ENCODE measurements at places on chromosomes 1 and 21.

- no peak for DNase-seq
These were observed 39.1 kb downstream of the PTPRU start for GRCh38 chr1:29275435-29275834.

- DNase-seq, result no peak
These were observed 26.3 kb upstream of the BCAR3 start for GRCh38 chr1:93707956-93708355.

GRCh38 chr21:25331286-25331685 is 276.0 kb downstream of the MRPL39 start:
- DNase-seq, result no peak

DNA sequence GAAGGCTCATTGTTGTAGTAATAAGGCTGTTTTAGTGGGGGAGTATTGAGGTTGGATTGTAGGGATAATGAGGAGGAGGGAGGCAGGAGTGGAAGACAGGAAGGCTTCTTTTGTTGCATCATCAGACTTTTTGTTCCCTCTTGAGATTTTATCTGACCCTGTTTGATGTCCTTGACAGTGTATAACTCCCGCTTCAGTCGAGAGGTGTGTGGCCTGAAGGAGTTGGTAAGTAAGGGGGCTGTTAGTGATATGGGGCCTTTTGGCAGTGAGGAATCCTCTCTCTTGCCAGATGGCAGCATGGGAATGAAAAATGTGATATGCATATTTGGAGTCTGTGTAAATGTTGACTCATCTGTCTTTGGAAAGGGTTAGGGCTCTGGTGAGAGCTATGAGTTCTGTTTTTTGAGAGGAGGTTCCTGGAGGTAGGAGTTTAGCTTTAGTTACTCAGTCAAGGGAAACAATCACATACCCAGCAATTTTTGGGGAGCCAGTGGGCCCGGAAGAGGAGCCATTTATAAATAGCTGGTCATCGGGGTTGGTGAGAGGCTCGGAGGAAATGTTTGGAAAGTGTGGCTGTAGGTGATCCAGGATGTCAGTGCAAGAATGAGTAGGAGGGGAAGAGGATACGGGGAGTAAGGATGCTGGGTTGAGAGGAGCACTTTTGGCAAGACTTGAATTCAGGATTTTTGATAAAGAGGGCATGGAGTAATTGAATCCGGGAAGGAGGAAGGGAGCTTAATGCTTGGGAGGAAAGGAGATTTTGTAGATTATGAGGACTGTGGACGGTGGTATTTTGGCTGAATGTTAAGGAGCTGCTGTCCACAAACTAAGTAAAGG is 136.7 kb upstream of the ETV3 start:
- no peak for DNase-seq

- peak; percentile 84 for DNase-seq
These were observed at the start of gene SELENON for GRCh38 chr1:25799935-25800702. TSS of gene SELENON (plus strand) at chr1:25800193. CDS start at chr1:25800231, 38 bp downstream.

DNA sequence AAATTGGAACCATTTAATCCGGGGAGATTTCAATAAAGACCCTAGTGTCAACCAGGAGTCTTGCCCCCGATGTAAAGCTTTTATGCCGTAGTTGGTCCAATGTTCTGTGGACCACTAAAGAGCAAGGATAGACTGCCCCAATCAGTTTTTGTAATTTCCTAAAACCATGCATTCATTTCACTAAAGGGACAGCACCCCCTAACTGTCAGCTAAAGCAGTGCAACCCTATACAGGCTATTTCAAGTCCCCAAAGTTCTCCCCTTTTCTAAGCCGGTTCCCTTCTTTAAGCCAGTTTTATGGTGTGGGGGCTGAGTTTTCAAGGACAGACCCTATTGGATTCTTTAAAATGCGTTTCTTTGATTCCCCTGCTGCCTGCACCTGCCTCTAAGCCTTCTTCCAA is 12.7 kb upstream of the PDPN start:
- DNase-seq, result no peak

GRCh38 chr1:246069581-246069980 is 437.5 kb downstream of the SMYD3 start:
- no peak for DNase-seq

DNA sequence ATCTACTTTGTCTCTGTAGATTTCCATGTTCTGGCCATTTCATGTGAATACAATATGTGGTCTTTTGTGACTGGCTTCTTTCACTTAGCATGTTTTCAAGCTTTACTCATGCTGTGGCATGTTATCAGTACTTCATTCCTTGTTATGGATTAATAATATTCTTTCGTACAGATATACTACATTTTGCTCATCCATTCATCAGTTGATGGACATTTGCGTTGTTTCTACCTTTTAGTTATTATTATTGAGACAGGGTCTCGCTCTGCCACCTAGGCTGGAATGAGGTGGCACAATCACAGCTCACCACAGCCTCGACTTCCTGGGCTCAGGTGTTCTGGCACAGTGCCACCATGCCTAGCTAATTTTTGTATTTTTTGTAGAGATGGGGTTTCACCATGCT is 21.4 kb downstream of the SFPQ start:
- no peak for DNase-seq

- no peak for DNase-seq
These were observed 131.6 kb upstream of the HOOK1 start for GRCh38 chr1:59683197-59683596.

DNA sequence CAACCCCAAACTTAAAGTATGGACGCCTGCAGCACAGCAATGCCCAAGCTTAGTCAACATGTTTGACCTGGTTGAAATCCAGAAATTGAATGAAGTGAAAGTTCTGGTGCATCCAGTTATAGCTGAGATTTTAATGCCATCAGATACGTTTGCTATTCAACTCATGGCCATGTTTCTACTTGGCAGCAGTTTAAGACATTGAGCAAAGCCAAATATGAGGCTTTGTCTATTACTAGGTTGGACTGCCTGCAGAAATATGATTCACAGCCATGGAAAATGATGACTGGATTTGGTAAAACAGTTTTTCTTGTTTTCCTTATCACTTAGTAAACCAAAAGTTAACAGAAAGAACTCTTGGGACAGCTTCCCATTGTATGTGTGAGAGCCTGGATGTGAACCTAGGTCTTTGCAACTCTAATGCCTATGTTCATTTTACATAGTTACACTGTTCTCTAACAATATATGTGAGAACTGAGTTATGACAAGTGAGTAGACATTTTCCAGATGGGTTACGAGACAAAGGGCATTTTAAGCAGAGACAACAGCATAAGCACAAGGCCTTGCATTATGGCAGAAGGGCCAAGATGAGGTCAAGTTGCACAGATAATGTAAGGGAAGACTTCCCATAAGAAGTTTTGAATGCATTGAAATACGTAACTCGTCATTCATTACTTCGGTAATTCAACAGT is 32.4 kb upstream of the MYSM1 start:
- DNase-seq, result peak; percentile 10

- no peak for DNase-seq
These were observed 23.8 kb downstream of the RPS27 start for GRCh38 chr1:154014154-154014907.

DNA sequence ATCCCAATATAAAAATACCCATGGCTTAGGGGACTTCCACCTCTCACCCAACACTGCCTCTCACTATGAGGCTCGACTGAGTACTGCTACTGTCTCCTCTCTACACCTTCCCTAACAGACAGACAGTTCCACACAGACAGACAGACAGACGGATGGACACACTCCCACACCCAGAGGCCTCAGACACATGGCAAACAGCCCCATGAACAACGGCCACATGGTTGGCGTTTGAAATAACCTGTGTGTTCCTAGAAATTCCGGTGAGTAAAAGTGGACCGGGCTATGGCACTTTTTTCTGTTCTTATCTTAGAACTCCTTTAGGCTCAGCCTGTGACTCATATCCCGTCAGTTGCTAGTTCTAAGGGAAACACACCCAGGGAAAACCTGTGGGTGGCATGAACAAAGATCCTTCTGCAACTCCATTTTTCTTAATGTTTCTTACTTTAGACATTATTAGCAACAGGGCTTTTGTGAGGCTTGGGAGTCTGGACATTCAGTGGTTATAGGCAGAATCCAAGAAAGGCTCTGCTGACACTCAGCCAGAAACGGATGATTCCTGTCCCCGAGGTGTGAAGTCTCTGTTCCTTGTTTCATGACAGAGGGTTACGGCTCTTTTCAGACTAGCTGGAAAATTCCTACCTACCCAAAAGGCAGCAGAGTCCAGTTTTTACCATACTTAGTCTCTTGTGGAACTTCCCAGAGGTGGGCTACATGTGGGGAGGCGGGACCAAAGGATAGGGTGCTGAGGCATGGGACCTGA is 90.5 kb upstream of the TLR5 start:
- no peak for DNase-seq

GRCh38 chr1:15436881-15437442 is 1.3 kb upstream of the CTRC start:
- no peak for DNase-seq

- DNase-seq, result peak; percentile 41
These were observed 150.3 kb upstream of the SPAG17 start for GRCh38 chr1:118335331-118335732.

GRCh38 chr1:93614541-93614940 is 67.1 kb downstream of the BCAR3 start:
- DNase-seq, result no peak

- DNase-seq, result peak; percentile 48
These were observed 66.1 kb downstream of the ALG14 start for GRCh38 chr1:95006681-95007080.

GRCh38 chr1:227191607-227192006 is 126.7 kb downstream of the CDC42BPA start:
- no peak for DNase-seq

DNA sequence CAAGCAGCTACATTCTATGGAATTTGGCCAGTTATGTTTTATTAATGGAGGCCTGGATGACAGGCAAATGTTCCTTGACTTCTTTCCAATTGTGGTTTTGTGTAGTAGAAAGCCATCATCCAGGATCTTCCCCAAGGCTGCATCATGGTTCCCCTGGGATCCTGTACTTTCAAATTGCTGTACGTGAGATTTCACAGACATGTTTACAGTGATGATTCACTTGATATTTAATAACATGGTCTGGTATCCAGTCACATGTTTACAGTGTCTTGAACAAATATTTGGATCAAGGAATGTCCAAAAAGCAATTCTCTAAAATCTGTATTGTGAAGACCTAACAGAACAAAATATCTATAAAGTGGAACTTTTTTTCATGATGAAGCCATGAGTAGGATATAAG is 68.3 kb upstream of the ST6GALNAC3 start:
- peak; percentile 35 for DNase-seq

DNA sequence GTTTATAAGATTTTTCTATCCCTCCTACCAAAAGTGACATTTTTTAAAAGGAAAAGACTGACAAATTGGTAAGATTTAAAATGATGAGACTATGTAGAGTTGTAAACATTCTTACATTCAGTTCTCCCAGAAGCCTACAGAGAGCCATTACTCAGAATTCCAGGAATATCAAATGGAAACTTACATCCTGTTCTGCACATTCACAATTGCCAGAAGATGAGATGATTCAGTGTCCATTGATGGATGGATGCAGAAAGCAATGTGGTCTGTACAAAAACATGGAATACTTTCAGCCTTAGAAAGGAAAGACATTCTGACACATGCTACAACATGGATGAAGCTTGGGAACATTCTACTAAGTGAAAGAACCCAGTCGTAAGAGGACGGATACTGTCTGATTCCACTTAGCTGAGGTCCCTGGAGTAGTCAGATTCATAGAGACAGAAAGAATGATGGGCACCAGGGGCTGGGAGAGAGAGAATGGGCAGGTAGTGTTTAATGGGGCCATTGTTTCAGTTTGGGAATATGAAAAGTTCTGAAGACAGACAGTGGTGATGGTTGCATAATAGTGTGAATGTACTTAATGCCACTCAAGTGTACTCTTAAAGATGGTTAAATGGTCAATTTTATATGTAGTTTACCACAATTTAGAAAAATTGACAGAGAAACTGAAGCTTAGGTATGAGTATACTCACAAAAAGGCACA is 16.6 kb downstream of the MX1 start:
- DNase-seq, result no peak

- DNase-seq, result peak; percentile 31
These were observed 23.8 kb downstream of the PTPRF start for GRCh38 chr1:43554444-43554992.

- DNase-seq, result no peak
These were observed 24.2 kb downstream of the TRABD2B start for GRCh38 chr1:47972864-47973432.

DNA sequence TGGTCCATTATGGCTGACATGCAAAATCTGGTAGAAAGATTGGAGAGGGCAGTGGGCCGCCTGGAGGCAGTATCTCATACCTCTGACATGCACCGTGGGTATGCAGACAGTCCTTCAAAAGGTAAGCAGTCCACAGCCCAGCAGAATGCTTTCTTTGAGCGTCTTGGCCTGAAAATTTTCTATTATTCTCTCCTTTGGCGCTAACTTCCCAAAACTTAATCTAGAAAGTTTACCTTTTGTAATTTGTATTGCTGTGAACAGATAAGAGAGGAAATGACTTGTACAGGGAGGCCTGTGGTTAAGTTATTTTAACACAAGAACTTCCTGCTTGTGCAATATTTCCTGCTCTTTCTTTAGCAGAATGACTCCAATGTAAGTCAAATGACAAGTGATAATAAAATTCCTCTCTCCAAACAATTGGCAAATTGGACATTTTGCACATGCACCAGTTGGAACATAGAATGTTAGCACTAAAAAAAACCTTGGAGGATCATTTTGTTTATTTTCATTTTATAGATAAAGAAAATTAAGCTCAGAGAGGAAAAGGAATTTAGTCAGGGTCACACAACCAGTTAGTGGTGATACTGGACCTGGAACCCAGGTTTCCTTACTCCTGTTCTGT is 18.9 kb downstream of the CAP1 start:
- no peak for DNase-seq

DNA sequence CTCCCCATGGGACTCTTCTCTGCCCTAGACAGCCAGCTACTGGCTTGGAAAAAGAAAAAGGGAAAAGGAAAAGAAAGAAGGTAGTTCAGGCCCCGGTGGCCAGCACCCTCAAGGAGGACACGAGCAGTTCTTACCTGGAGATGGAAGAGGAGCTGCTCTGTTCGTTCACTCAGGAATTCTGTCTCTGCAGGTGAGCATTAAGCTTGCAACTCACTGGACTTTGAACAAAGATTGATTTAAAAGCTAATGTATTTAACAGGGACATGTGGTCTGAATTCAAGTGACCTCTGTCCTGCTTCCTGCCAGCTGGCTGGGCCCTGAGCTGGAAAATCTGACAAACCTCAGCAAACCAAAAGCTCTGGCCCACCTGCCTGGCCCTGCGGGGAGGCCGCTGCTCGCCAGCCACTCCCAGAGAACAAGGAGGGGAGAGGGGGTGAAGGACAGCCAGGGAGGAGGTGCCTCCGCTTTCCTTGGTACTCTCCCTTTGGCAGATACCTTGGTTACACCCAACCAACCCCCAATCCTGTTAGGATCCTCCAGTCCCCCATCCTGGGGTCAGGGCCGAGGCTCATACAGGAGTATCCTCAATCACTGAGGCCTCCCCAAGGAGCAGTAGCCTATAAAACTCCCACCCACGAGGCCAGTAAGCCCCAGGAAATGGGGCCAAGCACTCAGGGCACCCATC is at the start of gene PDZK1:
PDZK1 (minus strand) TSS at position 186 of the 685 bp plus-strand sequence. CDS start 19,347 bp downstream, outside the sequence.
- no peak for DNase-seq

- DNase-seq, result no peak
These were observed 80.0 kb downstream of the JMJD4 start for GRCh38 chr1:227654858-227655752.

- DNase-seq, result peak; percentile 77
These were observed 722 bp downstream of the TUT4 start for GRCh38 chr1:52552236-52552504.

- DNase-seq, result no peak
These were observed 42.4 kb downstream of the OLFML3 start for GRCh38 chr1:114021665-114022099.

GRCh38 chr21:10272216-10272615 is 249.2 kb upstream of the TPTE start:
- peak; percentile 3 for DNase-seq

Data from eye (tissue), 1 donor.